Natural killer cell treated with Interleukin-12 subunit alpha and Interleukin-12 subunit beta and Interleukin-15 and Interleukin-18, amount 100 ng/mL, for 72 hours (primary cell): ENCODE measurements at places on chromosomes 6 and 20.

DNA sequence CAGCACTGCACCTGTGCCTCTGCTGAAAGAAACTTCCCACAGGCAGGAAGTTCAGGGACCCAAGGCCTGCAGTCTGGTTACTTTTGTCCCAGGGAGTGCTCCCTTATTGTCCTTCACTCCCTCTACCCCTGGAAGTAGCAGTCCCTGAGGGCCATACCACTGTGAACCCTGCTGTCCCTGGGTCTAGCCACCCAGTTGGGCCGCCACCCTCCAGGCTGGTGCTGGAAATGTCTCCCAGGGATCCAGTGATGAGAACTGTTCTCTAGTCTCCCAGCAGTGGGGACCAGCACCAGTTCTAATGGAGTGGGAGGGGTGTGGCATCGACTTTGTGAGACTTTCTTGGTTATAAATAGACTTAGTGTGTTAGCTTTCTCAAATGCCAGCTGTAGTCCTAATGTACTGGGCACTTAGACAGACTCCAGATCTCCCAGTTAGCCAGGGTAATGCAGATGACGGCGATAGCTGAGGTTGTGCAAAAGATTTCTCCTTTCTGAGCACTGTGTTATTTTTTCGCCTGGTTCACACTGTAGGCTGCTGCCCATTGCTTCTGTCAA, 462.5 kb downstream of the CDH26 start:
- DNase-seq = no peak

- no peak for DNase-seq
These were observed 42.6 kb upstream of the PREP start for GRCh38 chr6:105445481-105445880.

DNA sequence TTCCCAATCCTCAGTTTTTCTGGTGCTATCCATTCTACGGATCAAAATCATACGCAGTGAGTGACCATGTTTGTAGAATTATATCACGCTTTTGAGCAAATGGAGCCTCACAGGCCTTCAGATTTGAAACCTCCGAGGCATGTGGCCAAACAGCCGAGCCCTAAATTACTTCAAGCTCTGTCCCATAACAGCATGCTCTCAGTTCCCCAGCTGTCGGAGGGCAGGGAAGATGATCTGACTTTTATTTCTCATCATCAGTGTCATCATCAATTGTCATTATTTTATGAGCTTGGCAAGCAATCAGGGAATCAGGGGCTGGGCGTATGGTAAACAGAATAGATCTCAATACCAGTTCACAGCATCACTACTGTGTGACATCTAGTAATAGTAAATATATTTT, 73.2 kb downstream of the PSMG4 start:
- no peak for DNase-seq

- DNase-seq = no peak
These were observed 150.7 kb downstream of the DTNBP1 start for GRCh38 chr6:15512126-15512525.

DNA sequence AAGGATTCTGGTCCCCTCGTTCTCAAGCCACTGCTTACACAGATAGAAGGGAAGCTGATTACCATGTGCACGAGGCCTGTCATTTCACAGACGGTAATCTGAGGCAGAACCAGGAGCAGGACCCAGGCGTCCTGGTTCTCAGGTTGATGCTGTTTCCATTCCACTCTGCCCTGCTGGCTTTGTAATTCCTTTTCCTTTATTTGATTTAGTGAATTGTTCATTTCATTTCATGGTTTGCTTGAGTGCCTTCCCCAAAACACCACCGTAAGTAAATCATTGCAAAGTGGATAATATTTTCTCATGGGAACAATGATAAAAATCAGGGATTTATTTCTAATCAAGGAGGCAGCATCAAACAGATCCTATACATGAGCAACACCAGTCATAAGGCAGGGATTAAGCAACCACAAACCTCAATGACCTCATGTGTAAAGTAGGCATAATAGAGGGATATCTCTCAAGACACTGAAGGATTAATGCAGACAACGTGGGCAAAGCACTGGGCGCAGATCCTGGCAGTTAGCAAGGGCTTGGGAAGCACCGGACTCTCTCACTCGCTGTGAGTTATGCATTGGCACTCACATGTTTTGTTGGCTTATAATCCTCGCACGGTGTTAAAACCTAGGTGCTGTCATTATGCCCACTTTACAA, 229.5 kb upstream of the FOXQ1 start:
- no peak for DNase-seq

GRCh38 chr6:40378071-40378724, 209.0 kb downstream of the LRFN2 start:
- DNase-seq = no peak

GRCh38 chr6:118537574-118537973, 10.5 kb upstream of the PLN start:
- no peak for DNase-seq

GRCh38 chr6:154249499-154250298, 106.9 kb downstream of the IPCEF1 start:
- no peak for DNase-seq

DNA sequence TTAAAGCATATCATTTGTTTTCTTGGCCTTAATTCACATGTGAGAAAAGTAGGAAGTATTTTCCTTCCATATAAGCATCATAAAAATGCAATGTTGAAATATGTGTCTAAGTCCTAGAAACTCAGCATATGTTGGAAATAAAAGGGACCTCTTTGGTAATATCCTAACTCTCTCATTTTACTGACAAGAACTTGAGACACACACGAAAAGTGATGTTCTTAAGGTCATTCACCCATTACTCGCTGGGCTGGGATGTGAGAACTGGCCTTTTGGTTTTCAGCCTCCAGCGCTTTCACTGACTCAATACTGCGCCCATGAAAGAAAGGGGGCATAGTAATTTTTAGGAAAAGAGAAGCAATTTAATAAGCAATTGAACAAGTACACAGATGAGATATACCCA, 153.5 kb upstream of the SCGN start:
- DNase-seq = no peak

DNA sequence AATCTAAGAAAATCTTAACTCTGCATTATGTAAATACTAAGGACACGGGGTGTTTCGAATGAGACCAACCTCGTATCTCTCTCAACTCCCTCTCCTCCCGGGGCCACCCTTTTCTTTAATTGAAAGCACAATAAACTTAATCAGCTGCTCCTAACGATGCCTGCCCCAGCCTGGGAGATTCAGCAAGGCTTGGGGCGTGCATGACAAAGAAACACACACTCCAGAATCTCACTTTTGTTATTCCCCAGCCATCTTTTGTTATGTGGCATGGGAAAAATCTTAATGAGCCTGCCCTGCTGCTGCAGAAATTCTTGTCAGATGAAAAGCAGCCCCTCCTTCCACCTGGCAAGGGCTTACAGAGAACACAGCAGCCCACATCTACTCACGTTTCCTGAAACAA, 117.4 kb downstream of the TTLL2 start:
- DNase-seq = no peak

- DNase-seq = no peak
These were observed 309.7 kb downstream of the KIF16B start for GRCh38 chr20:16263582-16263981.

DNA sequence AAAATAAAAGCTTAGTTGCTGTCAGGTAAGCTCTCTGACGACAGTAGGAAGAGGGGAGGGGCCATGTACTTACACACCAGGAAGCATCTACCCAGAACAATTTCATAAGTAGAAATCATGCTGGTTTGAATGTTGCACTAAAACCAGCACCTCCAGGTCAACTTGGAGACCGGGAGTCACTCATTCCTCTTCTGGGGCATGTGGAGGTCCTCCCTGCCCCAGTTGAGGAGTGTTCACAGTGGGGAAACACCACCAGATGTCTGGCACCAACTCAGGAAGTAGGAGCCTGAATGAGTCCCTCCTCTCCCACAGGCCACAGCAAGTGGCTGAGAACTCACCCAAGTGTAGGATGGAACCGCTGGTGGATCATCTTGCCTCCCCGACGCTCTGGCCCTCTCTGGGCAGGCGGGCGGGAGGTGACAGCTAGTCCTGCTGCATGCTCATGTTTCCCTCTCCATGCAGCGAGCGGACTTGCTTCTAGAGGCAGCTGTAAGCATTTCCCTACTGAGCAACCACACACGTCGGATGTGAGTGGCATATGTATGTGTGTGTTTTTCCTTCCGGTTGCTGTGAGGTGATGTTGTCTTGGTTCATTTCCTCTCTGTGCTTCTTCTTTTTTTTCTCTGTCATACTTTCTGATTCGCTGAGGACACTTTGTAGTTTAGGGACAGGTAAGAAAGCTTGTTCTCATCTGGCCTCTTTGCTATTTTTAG, 149.5 kb upstream of the NEDD9 start:
- DNase-seq = peak; percentile 79

DNA sequence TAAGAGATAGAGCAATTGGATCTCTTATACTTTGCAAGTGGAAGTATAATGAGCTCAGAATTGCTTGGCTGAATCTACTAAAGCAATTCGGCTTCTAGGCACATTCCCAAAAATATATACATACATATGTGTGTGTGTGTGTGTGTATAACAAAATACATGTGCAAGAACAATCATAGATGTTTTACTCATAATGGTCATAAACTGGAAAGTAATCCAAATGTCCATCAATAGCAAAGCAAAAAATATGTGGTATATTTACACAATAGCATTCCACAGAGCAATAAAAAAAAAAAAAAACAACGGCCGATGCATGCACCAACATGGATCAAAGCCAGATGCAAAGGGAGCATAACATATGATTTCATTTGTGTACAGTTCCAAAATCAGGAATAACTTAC, 707.9 kb downstream of the RFPL4B start:
- no peak for DNase-seq

DNA sequence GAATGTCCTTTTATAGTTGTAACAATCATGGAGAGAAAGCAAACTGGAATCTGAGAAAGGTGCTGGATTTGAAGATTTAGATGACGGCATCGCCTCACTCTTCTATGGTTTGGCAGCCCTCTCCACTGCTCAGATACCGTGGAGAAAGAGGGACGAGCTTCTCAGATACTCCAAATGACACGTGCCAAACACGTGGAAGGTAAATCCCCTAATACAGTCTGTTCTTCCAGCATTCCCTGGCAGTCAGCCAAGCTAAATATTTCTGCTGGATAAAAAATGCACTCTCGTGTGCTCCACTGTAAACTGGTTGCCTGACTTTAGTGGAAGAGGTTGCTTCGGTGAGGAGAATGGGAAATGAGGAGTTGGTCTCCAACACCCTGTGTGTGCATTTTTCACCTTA, 16.7 kb upstream of the PRDM1 start:
- DNase-seq = no peak

GRCh38 chr6:12459945-12460661, 169.9 kb downstream of the EDN1 start:
- no peak for DNase-seq

DNA sequence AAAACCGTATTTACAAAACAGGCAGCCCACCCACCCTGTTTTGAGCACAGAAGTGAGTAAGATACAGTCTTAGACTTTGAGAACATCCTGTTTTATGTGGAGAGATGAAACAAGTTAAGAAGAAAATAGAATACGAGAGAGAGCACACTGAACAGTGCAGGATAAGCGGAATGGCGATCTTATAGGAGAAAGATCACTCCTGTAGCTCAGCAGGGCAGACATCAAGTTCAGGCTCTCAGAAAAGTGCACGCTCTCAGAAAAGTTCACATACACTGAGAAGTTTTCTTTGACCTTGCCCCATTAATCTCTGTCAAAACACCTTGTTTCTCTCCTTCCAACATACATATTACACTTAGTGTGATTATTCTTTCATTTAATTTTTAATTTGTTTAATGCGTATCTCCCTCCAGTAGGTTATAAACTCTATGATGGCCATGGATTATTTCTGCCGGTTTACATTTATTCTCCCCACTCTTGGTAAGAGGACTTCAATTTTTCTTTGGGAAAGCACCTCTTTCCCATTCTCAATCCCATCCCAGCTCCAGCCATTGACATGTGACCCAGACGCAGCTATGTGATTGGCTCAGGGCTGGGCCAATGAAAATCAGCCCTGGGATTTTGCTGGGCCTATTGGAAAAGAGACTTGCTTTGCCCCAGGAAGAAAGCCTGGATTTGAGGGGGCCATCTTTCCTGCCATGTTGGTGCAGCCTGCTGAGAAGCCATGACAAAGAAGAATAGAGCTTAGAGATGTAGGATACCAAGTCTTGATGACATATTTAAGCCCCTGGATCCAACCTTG, 16.2 kb downstream of the KCNB1 start:
- no peak for DNase-seq

GRCh38 chr6:143336446-143337152, 113.9 kb downstream of the ADAT2 start:
- no peak for DNase-seq

GRCh38 chr6:129859524-129859923, 1.6 kb downstream of the TMEM244 start:
- DNase-seq = no peak

GRCh38 chr6:137201006-137201405, 18.2 kb downstream of the IFNGR1 start:
- no peak for DNase-seq

- peak; percentile 20 for DNase-seq
These were observed 88.8 kb downstream of the SYNJ2 start for GRCh38 chr6:158070513-158070912.

GRCh38 chr6:146331013-146331412, 212.6 kb upstream of the RAB32 start:
- no peak for DNase-seq

- DNase-seq = no peak
These were observed 51.3 kb downstream of the LRFN2 start for GRCh38 chr6:40535819-40536380.

DNA sequence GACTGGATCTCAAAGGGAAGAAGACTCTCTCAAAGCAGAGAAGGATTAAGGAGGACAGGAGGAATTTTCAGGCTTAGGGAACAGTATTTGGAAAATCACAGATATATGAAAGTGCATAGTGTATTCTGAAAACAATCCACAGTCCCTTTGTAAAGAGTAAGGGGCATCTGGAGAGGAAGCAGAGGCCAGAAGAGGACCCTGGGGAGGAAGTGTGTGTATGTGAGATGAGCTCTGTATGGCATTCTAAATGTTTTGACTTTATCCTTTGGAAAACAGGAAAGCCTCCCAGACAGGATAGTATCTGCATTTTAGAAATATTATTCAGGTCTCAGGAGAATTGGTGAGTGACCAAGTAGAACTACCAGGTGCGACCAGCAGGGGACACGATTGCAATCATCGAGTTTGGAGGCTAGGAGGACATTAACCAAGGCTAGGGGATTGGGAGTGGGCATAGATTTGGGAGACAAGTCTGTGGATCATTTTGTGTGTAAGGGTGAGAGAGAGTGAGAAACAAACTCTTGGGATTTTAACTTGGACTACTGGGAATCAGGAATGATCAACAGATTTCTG, 38.3 kb upstream of the FAM184A start:
- no peak for DNase-seq
